ENCODE measurements at places on chromosomes 12 and 14. TPM values are rescaled to one million over a fixed set of nuclear protein-coding genes. Genes with fewer than 3 reads are reported as not detected.

Gene PKP2
- 0.86 TPM for total RNA-seq

Gene CARMIL3
- total RNA-seq = not detected

Gene DIABLO
- total RNA-seq = 61.5 TPM

Gene CBLN3
- 0.26 TPM for total RNA-seq

Gene PLEKHH1
- total RNA-seq = 0.11 TPM

Gene PIK3C2G
- 0.52 TPM for total RNA-seq

Gene PIWIL1
- total RNA-seq = not detected

Gene KCNMB4
- total RNA-seq = 0.60 TPM

Gene PCED1B
- 0.22 TPM for total RNA-seq

Gene ABCD2
- total RNA-seq = not detected

Gene SERPINA12
- total RNA-seq = not detected

Gene SLC35F4
- not detected for total RNA-seq

Gene CMKLR1
- total RNA-seq = 0.09 TPM

Gene FGD4
- total RNA-seq = 7.7 TPM

Gene CLEC9A
- total RNA-seq = not detected

Gene ZDHHC22
- not detected for total RNA-seq

Gene IKBIP
- 26.6 TPM for total RNA-seq

Gene LRCOL1
- 20.0 TPM for total RNA-seq

Gene LRRC10
- not detected for total RNA-seq

Gene EPYC
- not detected for total RNA-seq
